Dermis blood vessel endothelial cell (primary cell): ENCODE measurements at places on chromosomes 7 and 10. TPM values are rescaled to one million over a fixed set of nuclear protein-coding genes. Genes with fewer than 3 reads are reported as not detected.

Gene C7orf33
- total RNA-seq, result not detected in 2 replicates

Gene CYP26C1
- total RNA-seq, result 1.9 and 5.4 TPM in 2 replicates

Gene RAB11FIP2
- 11.1 TPM in 2 replicates for total RNA-seq

Gene ZNF503
- 0.68 and 1.2 TPM in 2 replicates for total RNA-seq

Gene EDRF1
- 18.8 and 19.1 TPM in 2 replicates for total RNA-seq
